ENCODE measurements at places on chromosomes 2 and 18.

DNA sequence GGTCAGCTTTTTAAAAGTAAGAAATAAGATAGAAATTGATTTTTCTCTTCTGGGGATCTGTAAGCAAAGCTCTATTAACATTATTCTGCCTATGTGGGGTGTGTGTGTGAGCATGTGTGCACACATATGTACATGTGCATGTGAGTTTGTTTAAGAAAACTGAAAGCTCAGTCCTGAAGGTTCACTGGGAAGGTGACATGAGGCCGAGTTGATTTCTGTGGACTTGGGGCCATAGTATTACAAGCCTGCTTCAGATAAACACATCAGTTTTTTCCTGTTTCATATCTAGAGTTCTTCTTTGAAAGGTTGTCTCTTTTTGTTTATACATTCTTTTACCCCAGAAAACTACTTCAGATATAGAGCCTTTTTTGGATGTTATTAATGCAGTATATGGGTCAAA, 83.4 kb downstream of the SERPINB8 start:
- no peak for DNase-seq
- H3K4me3 ChIP-seq: no peak overlapping the region
- no peak overlapping the region for H3K27ac ChIP-seq
- H3K27me3 ChIP-seq: peaks cover 13% of the 10 kb centered on the region

GRCh38 chr2:83516503-83516902, 942.6 kb downstream of the SUCLG1 start:
- DNase-seq: no peak
- H3K36me3 ChIP-seq: no peaks in the 10 kb centered on the region
- H3K4me1 ChIP-seq: no peaks in the 10 kb centered on the region
- H3K4me3 ChIP-seq: no peak overlapping the region
- no peaks in the 10 kb centered on the region for H3K27me3 ChIP-seq

- H3K27ac ChIP-seq: no peak overlapping the region
- no peak overlapping the region for H3K4me3 ChIP-seq
- no peak for DNase-seq
- H3K36me3 ChIP-seq: no peaks in the 10 kb centered on the region
Measured at GRCh38 chr2:175887776-175888175, 114.3 kb downstream of the LNPK start.

DNA sequence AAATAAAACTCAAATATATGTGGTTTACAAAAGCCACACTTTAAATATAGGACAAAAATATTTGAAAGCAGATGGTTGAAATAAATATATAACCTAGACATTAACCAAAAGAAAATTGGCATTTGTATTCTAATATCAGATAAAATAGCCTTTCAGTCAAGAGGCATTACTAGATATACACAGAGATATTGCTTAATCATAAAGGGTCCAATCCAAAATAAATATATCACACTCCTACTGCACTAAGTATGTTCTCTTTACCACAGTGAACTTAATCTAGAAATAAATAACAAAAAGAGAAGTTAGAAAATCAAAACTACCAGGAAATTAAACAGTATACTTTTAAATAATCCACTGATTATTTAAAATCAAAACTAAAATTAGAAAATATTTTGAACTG, 34.2 kb upstream of the KCNJ3 start:
- H3K27ac ChIP-seq: no peak overlapping the region
- no peaks in the 10 kb centered on the region for H3K4me1 ChIP-seq
- no peak for DNase-seq
- H3K36me3 ChIP-seq: no peaks in the 10 kb centered on the region

DNA sequence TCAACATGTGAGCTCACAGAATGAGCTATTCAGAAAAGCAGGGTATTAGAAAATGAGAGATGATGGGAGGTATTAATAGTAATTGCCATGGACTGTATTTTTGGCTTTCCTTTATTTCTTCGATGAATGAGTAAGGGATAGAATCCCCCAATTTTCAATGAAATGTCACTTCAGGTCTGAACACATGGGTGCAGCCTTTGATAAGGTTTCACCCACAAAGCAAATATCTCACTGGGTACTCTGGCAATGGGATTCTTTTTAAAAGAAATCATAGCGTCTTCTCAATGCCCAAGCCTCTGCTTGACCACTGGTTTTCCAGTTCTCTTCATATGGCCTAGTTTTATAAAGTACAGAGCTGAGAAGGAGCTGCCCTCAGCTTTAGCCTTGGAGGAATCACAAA, 610.5 kb upstream of the FANCL start:
- no peak overlapping the region for H3K27ac ChIP-seq
- H3K4me1 ChIP-seq: no peaks in the 10 kb centered on the region

GRCh38 chr2:209411296-209411695, 12.6 kb upstream of the MAP2 start:
- H3K36me3 ChIP-seq: peaks cover 1% of the 10 kb centered on the region
- H3K4me1 ChIP-seq: no peaks in the 10 kb centered on the region
- no peaks in the 10 kb centered on the region for H3K27me3 ChIP-seq
- no peak for DNase-seq
- no peak overlapping the region for H3K4me3 ChIP-seq

- H3K4me3 ChIP-seq: no peak overlapping the region
- H3K4me1 ChIP-seq: no peaks in the 10 kb centered on the region
- H3K36me3 ChIP-seq: no peaks in the 10 kb centered on the region
- no peak for DNase-seq
- no peak overlapping the region for H3K27ac ChIP-seq
Measured at GRCh38 chr18:32884543-32884942, 111.7 kb upstream of the KLHL14 start.

DNA sequence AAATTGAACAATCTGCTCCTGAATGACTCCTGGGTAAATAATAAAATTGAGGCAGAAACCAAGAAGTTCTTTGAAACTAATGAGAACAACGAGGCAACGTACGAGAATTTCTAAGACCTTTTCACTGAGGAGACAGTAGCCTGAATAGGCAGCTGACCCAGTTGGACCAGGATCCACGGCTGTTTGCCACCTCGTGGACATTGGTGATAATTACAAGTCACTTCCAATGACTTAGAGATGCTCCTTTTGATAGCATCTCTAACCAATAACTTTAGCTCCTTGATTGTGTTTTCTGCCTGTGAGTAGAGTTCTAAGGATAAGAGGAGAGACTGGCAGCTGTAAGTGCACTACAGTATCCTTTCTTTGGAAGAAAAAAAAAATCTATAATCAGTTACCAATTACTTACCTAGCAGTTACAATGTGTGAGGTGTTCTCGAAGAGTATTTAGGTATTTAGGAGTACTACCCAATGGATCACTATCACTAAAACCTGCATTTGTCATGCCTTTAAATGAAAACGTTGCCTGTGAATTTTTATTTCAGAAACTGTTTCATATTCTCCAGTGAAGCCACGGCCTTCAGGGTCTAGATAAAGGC, 31.3 kb upstream of the CNTNAP5 start:
- no peak overlapping the region for H3K4me3 ChIP-seq
- no peak overlapping the region for H3K27ac ChIP-seq
- DNase-seq: no peak
- peaks cover 3% of the 10 kb centered on the region for H3K36me3 ChIP-seq
- no peaks in the 10 kb centered on the region for H3K4me1 ChIP-seq

- no peaks in the 10 kb centered on the region for H3K27me3 ChIP-seq
- H3K4me1 ChIP-seq: no peaks in the 10 kb centered on the region
- no peak for DNase-seq
- H3K27ac ChIP-seq: peak overlapping the region; percentile 68
- peaks cover 44% of the 10 kb centered on the region for H3K36me3 ChIP-seq
Measured at GRCh38 chr2:99397266-99397920, 60.2 kb downstream of the EIF5B start.

- H3K27me3 ChIP-seq: no peaks in the 10 kb centered on the region
- no peaks in the 10 kb centered on the region for H3K36me3 ChIP-seq
- no peaks in the 10 kb centered on the region for H3K4me1 ChIP-seq
Measured at GRCh38 chr2:141062031-141062430, 1068.8 kb downstream of the LRP1B start.

GRCh38 chr18:68837665-68838451, 40.0 kb downstream of the CCDC102B start:
- no peak overlapping the region for H3K4me3 ChIP-seq
- H3K36me3 ChIP-seq: no peaks in the 10 kb centered on the region
- no peak for DNase-seq
- no peak overlapping the region for H3K27ac ChIP-seq
- no peaks in the 10 kb centered on the region for H3K4me1 ChIP-seq
- peaks cover 1% of the 10 kb centered on the region for H3K27me3 ChIP-seq

- H3K4me3 ChIP-seq: no peak overlapping the region
- no peak for DNase-seq
- H3K27ac ChIP-seq: no peak overlapping the region
Measured at GRCh38 chr18:74488354-74488753, 7.8 kb upstream of the CNDP2 start.

DNA sequence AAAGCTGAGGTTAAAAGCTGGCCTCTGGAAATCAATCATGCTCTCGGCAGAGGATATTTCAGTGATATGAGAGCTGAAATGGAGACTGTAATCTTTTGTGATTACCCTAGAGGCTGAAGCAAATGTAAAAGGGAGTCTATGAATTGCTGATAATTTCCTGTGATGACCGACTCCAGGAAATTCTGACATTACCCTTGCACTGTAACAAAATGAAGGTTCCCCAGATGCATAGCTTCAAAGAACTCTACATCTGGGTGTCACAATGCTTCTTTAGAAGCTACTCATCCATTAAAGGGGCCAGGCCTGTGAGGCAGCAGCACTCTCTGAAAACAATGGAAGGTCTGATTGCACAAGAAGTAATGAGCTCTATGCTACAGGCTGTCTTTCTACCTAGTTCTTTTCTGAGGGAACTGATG, 268.2 kb upstream of the SESTD1 start:
- H3K4me1 ChIP-seq: no peaks in the 10 kb centered on the region
- H3K27ac ChIP-seq: no peak overlapping the region
- H3K36me3 ChIP-seq: no peaks in the 10 kb centered on the region
- no peak for DNase-seq
- no peaks in the 10 kb centered on the region for H3K27me3 ChIP-seq

DNA sequence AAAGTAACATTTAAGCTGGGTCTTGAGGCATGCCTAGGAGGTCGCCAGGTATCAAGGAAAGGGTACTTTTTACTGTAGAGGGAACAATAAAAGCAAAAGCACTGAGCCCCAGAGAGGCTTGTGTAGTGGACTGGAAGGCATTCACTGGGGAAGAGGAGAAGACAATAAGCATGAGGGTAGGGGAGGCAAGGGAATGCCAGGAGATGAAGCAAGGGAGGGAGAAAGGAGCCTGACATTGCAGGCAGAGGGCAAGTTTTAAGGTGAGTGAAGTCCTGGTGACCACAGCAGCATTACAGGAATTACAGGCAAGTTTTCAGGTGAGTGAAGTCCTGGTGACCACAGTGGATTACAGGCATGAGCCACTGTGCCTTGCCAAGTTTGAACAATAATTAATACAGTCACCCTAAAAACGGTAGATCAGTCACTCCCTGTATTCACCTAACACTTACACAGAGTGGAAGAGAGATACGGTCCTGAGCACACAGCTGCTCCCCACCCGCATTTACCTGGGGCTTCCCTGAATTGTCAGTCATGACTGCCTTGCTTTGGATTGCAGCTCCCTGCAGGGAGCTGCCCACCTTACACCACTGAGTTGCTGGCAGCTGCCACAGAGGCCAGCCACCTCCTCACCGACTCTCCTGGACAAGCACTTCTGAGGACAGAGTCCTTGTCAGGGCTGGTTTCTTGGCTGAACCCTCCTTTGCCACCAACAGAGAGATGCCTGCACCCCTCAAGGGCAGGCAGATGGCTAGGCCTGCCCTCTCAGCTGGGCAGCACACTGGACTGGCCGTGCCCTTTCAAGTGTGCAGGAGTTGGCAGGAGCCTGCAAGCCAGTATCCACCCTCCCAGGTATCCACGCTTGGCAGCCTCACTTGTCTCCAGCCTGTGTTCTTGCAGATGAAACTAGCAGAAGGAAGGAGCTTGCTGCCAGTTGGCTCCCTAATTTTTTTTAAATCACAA, 153.2 kb upstream of the MSH6 start:
- no peaks in the 10 kb centered on the region for H3K4me1 ChIP-seq
- no peak overlapping the region for H3K4me3 ChIP-seq
- peaks cover 57% of the 10 kb centered on the region for H3K27me3 ChIP-seq
- H3K36me3 ChIP-seq: no peaks in the 10 kb centered on the region

DNA sequence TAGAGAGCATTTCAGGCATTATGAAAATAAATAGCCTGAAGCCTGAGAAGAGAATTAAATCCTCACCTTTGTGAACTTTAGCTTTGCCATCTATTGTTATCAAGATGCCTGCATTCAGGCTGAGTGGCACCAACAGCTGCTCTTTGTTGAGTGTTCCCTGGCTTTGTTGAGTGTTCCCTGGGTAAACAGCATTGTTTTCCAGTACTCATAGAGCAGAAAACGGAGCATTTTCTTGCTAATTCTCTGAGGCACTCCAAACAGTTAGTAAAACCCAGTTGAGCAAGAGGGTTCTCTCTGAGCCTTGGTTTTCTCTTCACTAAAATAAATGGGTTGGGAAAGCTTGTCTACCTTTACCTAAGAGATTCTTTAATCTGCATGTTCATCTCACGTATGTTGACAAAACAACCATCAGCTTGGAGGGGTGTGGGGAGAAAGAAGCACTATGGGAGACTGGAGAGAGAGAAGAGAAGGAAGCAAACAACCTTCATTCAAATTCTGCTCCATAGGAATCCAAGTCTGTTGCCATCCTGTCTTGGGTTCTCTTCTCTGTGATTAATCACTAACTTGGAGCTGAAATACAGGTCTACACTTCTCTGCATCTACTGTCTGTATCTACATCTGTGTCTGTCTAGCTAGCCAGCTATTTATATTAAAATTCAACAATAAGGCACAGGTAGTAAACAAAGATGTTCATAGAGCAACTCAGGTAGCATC, 567.0 kb upstream of the SOX11 start:
- H3K4me1 ChIP-seq: no peaks in the 10 kb centered on the region
- no peaks in the 10 kb centered on the region for H3K36me3 ChIP-seq
- DNase-seq: no peak
- H3K27ac ChIP-seq: no peak overlapping the region
- no peak overlapping the region for H3K4me3 ChIP-seq
- H3K27me3 ChIP-seq: no peaks in the 10 kb centered on the region

GRCh38 chr2:38622210-38622609, 19.5 kb upstream of the HNRNPLL start:
- no peak overlapping the region for H3K27ac ChIP-seq
- no peaks in the 10 kb centered on the region for H3K27me3 ChIP-seq
- no peak overlapping the region for H3K4me3 ChIP-seq
- no peaks in the 10 kb centered on the region for H3K36me3 ChIP-seq

DNA sequence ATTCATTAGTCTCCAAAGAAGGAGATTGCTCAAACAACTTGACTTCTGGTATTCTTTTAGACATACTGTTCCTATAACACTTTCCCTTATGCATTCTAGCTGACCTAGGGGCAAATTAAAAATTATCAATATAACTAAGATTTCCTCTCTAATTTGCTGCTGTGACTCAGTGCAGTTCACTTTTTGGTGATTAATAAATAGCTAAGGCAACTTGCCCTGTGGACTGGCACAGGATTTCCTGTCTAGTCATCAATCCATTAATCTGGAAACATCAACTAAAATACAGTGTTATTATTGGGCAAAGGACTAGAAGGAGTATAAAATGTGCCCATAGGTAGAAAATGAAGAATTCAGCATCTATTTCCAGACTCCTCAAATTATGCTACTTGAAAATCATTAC, 83.5 kb upstream of the SERPINE2 start:
- DNase-seq: no peak
- H3K27me3 ChIP-seq: peaks cover 36% of the 10 kb centered on the region
- no peak overlapping the region for H3K4me3 ChIP-seq
- no peaks in the 10 kb centered on the region for H3K4me1 ChIP-seq
